Vagina (tissue), 2 donors: ENCODE measurements at places on chromosomes 1 and 21.

GRCh38 chr1:190633488-190633887 lies 155.8 kb upstream of the BRINP3 start:
- no peak for DNase-seq

DNA sequence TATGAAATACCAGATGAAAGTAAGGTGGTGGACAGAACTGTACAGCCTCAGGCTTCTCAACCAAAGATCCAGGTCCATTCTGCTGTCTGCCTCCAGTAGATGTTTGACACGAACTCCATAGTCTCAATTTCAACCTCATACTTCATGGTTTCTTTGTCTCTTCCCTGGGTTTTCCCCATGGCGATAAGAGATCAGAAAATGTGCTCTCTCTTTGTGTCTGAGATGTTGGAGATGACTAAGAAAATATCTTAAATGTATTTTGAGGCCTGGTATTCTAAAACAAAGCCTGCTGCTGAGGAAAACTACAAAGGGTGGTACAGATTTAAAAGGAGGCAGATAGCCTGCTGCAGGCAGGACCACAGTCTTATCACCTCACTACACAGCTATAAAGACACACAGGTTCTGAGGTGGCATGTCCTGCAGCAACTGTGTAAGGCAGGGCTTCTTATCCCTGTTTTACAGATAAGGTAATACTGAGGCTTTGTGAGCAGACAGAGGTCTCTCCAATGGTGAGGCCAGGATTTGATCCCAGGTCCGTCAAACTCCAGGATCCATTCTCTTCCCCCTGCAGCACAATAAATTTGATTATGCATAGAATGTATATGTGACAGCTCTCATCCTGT lies 40.0 kb upstream of the CACNA1E start:
- no peak for DNase-seq

DNA sequence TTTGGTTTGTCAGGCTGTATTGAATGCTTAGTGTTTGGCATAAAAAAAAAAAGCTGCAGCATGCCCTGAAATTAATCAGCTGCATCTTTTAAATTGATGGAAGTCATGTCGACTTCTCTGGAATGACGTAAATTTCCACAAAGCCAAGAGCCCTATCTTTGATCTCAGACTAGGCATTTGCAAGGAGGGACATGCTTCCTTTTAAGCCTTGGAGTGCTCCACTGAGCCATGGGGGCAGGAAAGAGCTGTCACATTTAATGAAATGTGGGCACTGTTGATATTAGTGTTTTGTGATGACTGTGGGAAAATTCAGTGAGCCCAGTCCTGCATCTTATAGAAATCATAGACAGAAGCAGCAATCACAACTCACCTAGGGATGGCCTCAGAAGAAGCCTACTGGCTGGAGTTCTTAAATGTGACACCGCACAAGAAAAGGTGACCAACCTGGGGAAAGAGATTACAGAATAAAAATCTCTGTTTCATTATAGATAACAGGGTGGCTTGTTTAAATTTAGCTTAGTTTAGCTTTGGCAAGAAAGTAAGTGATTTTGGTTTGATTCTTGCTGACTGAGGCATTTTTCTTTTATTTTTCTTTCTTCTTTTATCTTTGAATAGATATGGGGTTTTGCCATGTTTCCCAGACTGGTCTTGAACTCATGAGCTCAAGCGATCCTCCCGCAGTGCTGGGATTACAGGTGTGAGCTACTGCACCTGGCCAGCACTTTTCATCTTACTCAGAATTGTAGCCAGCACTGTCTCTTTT lies 188.2 kb downstream of the HHAT start:
- DNase-seq: no peak

- no peak for DNase-seq
Measured at GRCh38 chr1:43488165-43488564, 34.4 kb upstream of the HYI start.

GRCh38 chr1:54152696-54153095 lies at the start of gene CDCP2:
CDCP2 (minus strand) TSS chr1:54153000; CDS start chr1:54152922, 78 bp downstream.
- no peak for DNase-seq
